ENCODE measurements at places on chromosomes 16 and 17. TPM values are rescaled to one million over a fixed set of nuclear protein-coding genes. Genes with fewer than 3 reads are reported as not detected.

C16orf92 gene
- not detected for total RNA-seq

SLC47A1 gene
- 0.11 TPM for total RNA-seq

TMC6 gene
- 209 TPM for total RNA-seq

NPTX1 gene
- total RNA-seq: 3.4 TPM

TPSAB1 gene
- not detected for total RNA-seq

MEOX1 gene
- total RNA-seq: 0.45 TPM

ARHGDIG gene
- total RNA-seq: not detected

UQCRC2 gene
- total RNA-seq: 356 TPM

DNA sequence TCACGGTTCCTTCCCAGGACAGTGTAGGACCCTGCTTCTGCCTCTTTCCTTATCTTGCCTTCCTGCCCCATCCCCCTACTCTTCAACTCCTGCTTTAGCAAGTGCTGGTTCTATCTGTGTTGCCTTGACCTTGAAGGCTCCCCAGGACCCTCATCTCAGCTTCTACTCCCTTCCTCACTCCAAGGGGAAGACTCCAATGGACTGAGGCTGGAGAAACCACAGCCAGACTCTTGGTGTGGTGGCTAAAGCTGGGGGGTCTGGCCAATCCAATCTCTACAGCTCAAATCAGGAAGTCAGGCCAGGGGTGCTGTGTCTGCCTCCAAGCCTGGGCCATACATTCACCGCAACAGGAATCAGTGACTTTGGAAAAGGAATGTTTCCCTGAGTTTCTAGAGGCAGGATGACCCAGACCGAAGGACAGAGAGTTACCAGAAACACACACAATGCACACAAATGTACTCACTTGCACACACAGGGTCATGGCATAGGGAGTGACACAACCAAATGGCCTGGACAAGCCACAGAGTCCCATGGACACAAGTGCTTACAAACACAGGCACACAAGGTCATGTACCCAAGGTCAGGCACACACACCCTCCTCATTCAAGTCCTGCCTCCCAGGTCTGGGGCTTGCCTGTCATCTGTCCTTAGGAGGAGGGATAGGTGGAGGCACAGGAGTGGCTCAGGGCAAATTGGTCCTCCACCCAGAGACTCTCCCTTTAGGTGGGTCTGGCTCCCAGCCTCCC is 1.7 kb upstream of the HSD11B2 start:
- H3K27me3 ChIP-seq: peaks cover 36% of the 10 kb centered on the region
- peaks cover 7% of the 10 kb centered on the region for H3K4me1 ChIP-seq
- no peak overlapping the region for H3K27ac ChIP-seq
- peak overlapping the region; percentile 58 for H3K4me3 ChIP-seq
- H3K36me3 ChIP-seq: no peaks in the 10 kb centered on the region
- DNase-seq: no peak

DNA sequence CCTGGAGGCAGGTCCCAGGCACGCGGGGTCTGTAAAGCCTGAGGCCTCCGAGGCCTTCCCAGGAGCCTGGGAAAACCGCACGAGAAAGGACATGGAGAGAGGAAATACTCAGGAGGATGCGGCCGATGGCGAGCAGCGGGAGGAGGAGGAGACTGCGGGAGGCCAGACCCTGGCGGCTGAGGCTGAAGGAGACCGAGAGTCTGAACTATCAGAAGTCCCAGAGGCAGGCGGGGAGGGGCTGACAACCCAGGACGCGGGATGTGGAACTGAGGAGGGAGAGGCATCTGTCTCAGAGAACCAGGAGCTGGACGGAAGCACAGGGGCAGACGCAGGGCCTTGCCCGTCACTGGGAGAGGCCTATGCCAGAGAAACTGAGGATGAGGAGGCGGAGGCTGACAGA is 2.4 kb downstream of the APOBR start:
- no peaks in the 10 kb centered on the region for H3K27me3 ChIP-seq
- DNase-seq: no peak
- peak overlapping the region; percentile 99 for H3K27ac ChIP-seq
- no peak overlapping the region for H3K4me3 ChIP-seq
- H3K36me3 ChIP-seq: peaks cover 5% of the 10 kb centered on the region

DNA sequence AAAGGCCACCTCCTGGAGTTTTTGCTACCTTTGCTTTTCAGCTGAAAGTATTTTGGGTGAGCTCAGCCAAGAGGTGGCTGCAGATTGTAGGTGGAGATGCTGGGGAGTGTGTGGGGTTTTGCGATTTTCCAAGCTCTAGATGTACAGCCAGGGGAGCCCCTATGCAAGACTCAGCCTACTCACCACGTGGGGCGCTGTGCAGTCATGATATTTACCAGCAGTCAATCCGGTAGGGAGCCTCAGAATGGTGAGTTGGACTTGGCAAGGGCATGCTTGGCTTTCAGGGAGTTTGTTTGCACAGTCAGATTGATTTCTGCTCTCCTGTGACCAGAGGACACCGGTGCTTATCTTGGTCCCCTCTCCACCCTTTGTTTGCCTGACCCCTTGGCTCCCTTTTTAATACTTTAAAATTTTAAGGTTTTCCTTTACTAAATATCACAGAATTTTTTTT is 175.3 kb downstream of the UTP18 start:
- H3K36me3 ChIP-seq: no peaks in the 10 kb centered on the region
- DNase-seq: peak; percentile 47
- no peak overlapping the region for H3K27ac ChIP-seq
- no peak overlapping the region for H3K4me3 ChIP-seq
- peaks cover 2% of the 10 kb centered on the region for H3K27me3 ChIP-seq
- H3K4me1 ChIP-seq: peaks cover 17% of the 10 kb centered on the region

GRCh38 chr17:65978871-65979270 is 213.1 kb downstream of the CEP112 start:
- no peaks in the 10 kb centered on the region for H3K36me3 ChIP-seq
- no peak overlapping the region for H3K4me3 ChIP-seq
- H3K27me3 ChIP-seq: peaks cover 2% of the 10 kb centered on the region
- no peak overlapping the region for H3K27ac ChIP-seq
- H3K4me1 ChIP-seq: no peaks in the 10 kb centered on the region
- no peak for DNase-seq

DNA sequence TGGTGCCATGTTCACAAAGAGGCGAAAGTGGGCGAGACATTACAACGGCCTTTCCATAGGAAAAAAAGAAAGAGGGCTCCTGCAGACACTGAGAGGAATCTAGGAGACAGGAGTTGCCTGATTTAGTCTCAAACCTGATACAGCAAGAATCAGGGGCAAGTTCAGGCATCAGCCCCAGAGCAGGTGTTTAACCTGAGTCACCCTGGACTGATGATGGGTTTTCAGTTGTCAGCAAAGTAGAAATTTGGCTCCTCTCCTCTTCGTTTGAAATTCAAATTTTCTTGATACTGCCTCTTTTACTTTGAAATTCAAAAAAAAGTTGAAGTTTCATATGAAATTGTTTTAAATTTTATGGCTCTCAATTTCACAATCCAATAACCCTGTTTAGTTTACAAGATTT is 189.5 kb downstream of the ABCC12 start:
- no peak for DNase-seq
- H3K27ac ChIP-seq: no peak overlapping the region
- no peaks in the 10 kb centered on the region for H3K36me3 ChIP-seq
- H3K4me3 ChIP-seq: no peak overlapping the region
- peaks cover 4% of the 10 kb centered on the region for H3K27me3 ChIP-seq

GRCh38 chr16:57512296-57513001 is 23.9 kb downstream of the CCDC102A start:
- no peak overlapping the region for H3K4me3 ChIP-seq
- H3K36me3 ChIP-seq: no peaks in the 10 kb centered on the region
- H3K27ac ChIP-seq: no peak overlapping the region
- H3K4me1 ChIP-seq: no peaks in the 10 kb centered on the region
- DNase-seq: no peak
- H3K27me3 ChIP-seq: no peaks in the 10 kb centered on the region

DNA sequence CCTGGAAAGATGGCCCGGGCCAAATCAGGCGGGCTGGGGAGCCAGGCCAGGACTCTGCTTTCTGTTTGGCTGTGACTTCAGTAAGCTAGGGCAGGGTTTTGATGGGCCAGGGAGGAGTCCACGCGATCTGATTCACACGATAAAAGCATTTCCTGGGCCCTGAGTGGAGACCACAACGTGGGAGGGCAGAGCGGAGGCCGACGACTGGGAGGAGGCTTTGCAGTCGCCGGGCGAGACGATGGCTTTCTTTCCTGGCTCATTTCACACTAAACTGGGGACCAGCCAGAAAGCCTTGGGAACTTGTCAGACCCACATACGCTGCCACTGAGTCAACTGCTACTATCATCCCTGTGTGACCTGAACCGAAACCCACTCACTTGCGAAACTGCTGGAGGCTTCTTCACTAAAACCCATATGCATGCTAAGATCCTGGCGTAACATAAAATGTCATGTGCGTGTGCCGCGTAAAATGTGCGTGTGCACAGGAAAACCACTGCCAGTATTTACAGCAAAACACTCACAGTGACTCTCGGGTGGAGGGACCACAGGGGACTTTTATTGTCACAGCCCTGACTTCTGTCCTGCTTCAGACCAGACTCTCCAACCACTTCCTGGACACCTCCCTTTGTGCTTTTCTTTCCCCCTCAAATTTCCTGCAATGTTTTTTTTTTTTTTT is 14.2 kb upstream of the RHBDF2 start:
- H3K4me1 ChIP-seq: peaks cover 35% of the 10 kb centered on the region
- H3K27ac ChIP-seq: peak overlapping the region; percentile 90
- no peaks in the 10 kb centered on the region for H3K27me3 ChIP-seq
- peak; percentile 88 for DNase-seq
- H3K36me3 ChIP-seq: no peaks in the 10 kb centered on the region

- H3K27ac ChIP-seq: no peak overlapping the region
- H3K27me3 ChIP-seq: no peaks in the 10 kb centered on the region
- H3K36me3 ChIP-seq: no peaks in the 10 kb centered on the region
- no peak for DNase-seq
Observed at GRCh38 chr16:57622361-57623250, 5.8 kb upstream of the ADGRG1 start.

DNA sequence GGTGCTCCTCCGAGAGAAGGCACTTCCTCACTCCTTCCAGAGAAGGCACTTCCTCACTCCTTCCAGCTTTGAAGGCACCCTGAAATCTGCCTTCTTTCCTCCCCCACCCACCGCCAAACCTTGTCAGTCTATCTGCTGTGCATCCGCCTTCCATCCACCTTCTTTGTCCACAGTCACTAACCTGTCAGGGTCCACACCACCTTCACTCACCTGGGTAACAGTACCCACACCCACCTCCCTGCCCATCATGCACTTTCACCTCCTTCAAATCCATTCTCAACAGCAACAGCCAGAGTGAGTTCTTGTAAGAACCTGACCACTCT is 5.2 kb downstream of the CCDC102A start:
- peak overlapping the region; percentile 96 for H3K27ac ChIP-seq
- no peaks in the 10 kb centered on the region for H3K27me3 ChIP-seq
- peak overlapping the region; percentile 54 for H3K4me3 ChIP-seq
- no peak for DNase-seq
- peaks cover 59% of the 10 kb centered on the region for H3K4me1 ChIP-seq

DNA sequence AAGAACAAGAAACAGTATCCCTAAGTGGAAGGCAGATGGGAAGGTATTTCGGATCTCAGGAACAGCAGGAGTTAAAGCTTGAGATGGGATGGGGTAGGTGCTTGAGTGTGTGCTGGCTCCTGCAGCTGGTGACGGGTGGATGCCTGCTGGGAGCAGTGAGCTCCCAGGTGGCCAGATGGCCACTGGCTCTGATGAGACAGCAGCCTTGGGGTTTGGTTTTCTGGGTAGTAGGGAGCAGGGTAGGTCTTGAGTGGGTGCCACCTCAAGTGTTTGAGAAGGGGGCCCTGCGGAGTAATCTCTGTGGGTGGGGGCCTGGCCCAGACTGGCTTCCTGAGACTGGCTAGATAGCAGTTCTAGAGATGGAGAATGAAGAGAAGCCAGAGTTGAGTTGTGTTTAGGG is 10.3 kb downstream of the EPN2 start:
- no peaks in the 10 kb centered on the region for H3K4me1 ChIP-seq
- DNase-seq: no peak
- H3K4me3 ChIP-seq: no peak overlapping the region
- peaks cover 3% of the 10 kb centered on the region for H3K27me3 ChIP-seq
- H3K36me3 ChIP-seq: no peaks in the 10 kb centered on the region
- no peak overlapping the region for H3K27ac ChIP-seq

- H3K4me3 ChIP-seq: no peak overlapping the region
- peaks cover 9% of the 10 kb centered on the region for H3K4me1 ChIP-seq
- H3K36me3 ChIP-seq: peaks cover 2% of the 10 kb centered on the region
- H3K27me3 ChIP-seq: no peaks in the 10 kb centered on the region
Observed at GRCh38 chr16:67708368-67708771, 10.7 kb downstream of the GFOD2 start.

GRCh38 chr16:8583199-8583598 is 7.1 kb downstream of the TMEM114 start:
- H3K36me3 ChIP-seq: no peaks in the 10 kb centered on the region
- peaks cover 2% of the 10 kb centered on the region for H3K4me1 ChIP-seq
- H3K27me3 ChIP-seq: peaks cover 28% of the 10 kb centered on the region
- DNase-seq: no peak
- no peak overlapping the region for H3K27ac ChIP-seq

- H3K36me3 ChIP-seq: no peaks in the 10 kb centered on the region
- H3K4me1 ChIP-seq: no peaks in the 10 kb centered on the region
- H3K27ac ChIP-seq: no peak overlapping the region
- H3K4me3 ChIP-seq: no peak overlapping the region
- DNase-seq: no peak
- H3K27me3 ChIP-seq: no peaks in the 10 kb centered on the region
Observed at GRCh38 chr16:64627781-64628180, 494.1 kb downstream of the CDH11 start.

- H3K4me1 ChIP-seq: peaks cover 57% of the 10 kb centered on the region
- no peaks in the 10 kb centered on the region for H3K27me3 ChIP-seq
- peak overlapping the region; percentile 91 for H3K27ac ChIP-seq
- peak; percentile 32 for DNase-seq
- peak overlapping the region; percentile 88 for H3K4me3 ChIP-seq
Observed at GRCh38 chr17:8161289-8162232, 1.2 kb downstream of the VAMP2 start.

GRCh38 chr16:70647441-70648359 is 1.3 kb downstream of the IL34 start:
- H3K27me3 ChIP-seq: no peaks in the 10 kb centered on the region
- H3K4me3 ChIP-seq: no peak overlapping the region
- no peaks in the 10 kb centered on the region for H3K4me1 ChIP-seq
- no peaks in the 10 kb centered on the region for H3K36me3 ChIP-seq
- H3K27ac ChIP-seq: no peak overlapping the region
